Myometrial cell (primary cell): ENCODE measurements at places on chromosomes 4 and X. TPM values are rescaled to one million over a fixed set of nuclear protein-coding genes. Genes with fewer than 3 reads are reported as not detected.

Gene PCDH10
- 0.58 and 0.89 TPM in 2 replicates for total RNA-seq

Gene NOX1
- not detected in 2 replicates for total RNA-seq

Gene CT45A3
- not detected in 2 replicates for total RNA-seq

Gene TIGD4
- total RNA-seq, result 0.18 TPM in 1 of 2 replicates, not detected in the other

Gene IRS4
- total RNA-seq, result not detected in 2 replicates
